Bronchial epithelial cell (primary cell): ENCODE measurements at places on chromosomes 3 and 15.
A peak's percentile ranks its signal among the peaks of the same experiment; 100 is the strongest.

- peak; percentile 86 for DNase-seq
These were observed 691.7 kb upstream of the CBLB start for GRCh38 chr3:106560451-106560966.

- no peak for DNase-seq
These were observed 30.1 kb upstream of the SLC24A5 start for GRCh38 chr15:48090666-48091065.

DNA sequence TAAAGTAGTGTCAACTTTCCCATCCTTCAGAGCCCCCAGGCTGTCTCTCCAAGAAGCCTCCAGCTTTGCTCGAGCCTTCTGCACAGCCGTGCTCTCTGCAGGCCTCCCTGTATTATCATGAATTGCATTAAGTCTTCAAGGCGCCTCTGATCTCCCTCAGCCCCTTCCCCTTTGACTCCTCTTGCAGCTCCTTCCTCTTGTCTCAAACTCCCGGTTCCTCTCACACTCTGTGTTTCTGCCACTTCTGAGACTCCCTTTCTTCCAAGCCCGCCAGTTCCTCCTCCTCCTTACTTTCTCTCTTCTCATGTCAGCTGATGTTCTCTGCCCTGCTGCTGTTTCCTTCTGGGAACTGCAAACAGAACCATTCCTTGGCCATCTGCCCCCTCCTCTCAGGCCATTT is 418.8 kb downstream of the EPHB1 start:
- no peak for DNase-seq

GRCh38 chr3:192188218-192188835 is 539.0 kb downstream of the FGF12 start:
- peak; percentile 25 for DNase-seq

GRCh38 chr15:72271895-72272212 is 500 bp downstream of the PARP6 start:
- peak; percentile 15 for DNase-seq

GRCh38 chr3:129031476-129032215 is 28.9 kb upstream of the GP9 start:
- DNase-seq: no peak

DNA sequence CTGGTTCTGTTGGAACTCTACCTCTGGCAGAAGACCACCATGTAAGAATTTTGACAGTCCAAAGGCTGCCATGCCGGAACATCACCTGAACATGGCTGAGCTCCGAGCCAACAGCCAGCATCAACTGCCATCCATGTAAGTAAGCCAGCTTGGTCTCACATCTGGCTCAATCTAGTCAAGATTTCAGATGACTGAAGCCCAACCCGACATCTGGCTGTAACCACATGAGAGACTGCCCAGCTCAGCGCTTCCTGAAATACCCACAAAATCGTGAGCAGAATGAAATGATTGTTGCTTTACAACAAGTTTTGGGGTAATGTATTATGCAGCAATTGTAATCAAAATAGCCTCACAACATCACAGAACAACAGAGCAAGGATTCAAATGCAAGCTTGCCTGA is 32.9 kb downstream of the GHSR start:
- DNase-seq: no peak

DNA sequence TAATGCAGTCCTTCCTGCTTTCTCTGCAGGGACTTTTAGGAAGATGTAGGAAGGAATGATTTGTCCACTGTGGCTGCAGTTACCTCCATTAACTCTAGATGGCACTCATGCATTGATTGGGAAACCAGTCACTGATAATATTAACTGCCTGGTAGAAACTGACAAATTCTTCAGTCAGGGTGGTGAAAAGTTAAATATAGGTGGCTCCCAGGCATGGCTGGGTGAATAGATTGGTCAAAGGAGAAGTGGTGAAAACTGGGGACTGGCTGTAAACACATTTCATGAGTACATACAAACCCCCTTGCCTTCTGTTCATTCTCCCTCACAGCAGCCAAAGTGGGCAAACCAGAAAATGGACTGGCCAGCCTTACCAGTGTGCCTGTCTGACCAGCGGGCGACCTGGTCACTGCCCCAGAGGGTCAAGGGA is 333.4 kb downstream of the THSD4 start:
- peak; percentile 79 for DNase-seq

DNA sequence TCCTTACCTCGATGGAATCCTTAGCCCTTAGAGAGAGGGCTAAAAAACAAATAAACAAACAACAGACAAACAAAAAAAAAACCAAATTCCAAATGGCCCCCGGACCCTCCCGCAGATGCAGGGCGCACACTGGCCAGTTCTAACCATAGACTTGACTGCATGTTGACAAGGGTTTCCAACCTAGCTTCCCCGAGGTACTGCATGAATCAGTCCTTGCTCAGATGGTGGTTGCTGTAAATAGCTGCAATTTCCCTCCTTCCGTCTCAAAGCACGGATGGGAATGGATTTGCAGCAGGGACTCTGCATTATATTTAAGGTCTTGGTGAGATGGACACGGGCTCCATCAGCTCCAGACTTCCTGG is 162.8 kb downstream of the CD47 start:
- peak; percentile 61 for DNase-seq

GRCh38 chr3:186976837-186977750 is 46.8 kb downstream of the ST6GAL1 start:
- peak; percentile 33 for DNase-seq

- DNase-seq: no peak
These were observed 357.2 kb downstream of the ZNF385D start for GRCh38 chr3:21393683-21394311.
